ENCODE measurements at places on chromosomes 11 and 22. TPM values are rescaled to one million over a fixed set of nuclear protein-coding genes. Genes with fewer than 3 reads are reported as not detected.

CD3G gene
- 139 TPM for total RNA-seq

KBTBD3 gene
- total RNA-seq: 8.9 TPM

KDM4E gene
- total RNA-seq: not detected

MPZL3 gene
- total RNA-seq: 49.7 TPM

CNGA4 gene
- not detected for total RNA-seq

METTL15 gene
- 17.4 TPM for total RNA-seq

DUSP8 gene
- total RNA-seq: 1.8 TPM

CABP7 gene
- 0.05 TPM for total RNA-seq

SYCE3 gene
- total RNA-seq: 0.62 TPM

MS4A15 gene
- not detected for total RNA-seq

GRCh38 chr11:81825346-81825745, 908.3 kb downstream of the FAM181B start:
- no peak for DNase-seq

DNA sequence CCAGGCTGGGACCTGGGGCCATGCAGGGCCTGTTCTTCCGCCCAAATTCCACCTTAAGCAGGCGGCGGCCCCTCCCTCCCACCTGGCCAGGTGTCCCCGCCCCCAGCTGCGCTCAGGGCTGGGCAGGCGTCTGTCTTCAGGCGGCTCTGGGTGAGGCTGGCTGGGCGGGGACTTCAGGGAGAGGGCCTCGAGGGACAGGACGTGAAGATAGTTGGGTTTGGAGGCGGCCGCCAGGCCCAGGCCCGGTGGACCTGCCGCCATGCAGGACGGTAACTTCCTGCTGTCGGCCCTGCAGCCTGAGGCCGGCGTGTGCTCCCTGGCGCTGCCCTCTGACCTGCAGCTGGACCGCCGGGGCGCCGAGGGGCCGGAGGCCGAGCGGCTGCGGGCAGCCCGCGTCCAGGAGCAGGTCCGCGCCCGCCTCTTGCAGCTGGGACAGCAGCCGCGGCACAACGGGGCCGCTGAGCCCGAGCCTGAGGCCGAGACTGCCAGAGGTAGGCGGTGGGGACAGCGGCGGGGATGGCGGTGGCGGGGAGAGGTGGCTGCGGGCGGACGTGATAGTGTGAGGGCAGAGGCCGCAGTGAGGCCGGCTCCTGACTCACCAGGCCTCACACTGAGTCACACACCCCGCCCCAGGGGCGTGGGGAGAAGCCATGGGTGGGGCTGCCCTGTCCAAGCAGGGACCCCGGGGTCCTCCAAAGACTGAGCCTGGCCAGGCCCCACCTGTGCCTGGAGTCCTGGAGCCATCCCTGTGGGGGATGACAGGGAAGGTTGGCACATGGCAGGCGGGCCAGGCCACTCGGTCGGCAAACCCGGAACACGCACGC, at the start of gene PKP3:
PKP3 (plus strand) TSS at position 176 of the 824 bp plus-strand sequence; CDS start at position 260, 84 bp downstream.
- no peak for DNase-seq

- peak; percentile 58 for DNase-seq
These were observed 504 bp downstream of the CFL1 start for GRCh38 chr11:65857500-65857852.

DNA sequence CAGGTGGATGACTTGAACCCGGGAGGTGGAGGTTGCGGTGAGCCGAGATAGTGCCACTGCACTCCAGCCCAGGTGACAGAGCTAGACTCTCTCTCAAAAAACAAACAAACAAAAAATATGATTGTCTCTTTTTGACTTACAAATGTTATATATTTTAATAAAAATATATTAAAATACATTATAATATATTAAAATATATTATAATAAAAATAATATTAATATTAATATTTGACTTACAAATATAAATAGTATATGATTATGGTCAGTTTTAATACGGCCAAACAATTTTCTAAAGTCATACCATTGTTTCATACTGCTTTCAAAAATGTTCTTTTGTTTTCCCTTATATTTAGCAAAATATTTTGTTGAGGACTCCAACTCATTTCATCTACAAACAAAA, 27.2 kb upstream of the DDX6 start:
- no peak for DNase-seq

DNA sequence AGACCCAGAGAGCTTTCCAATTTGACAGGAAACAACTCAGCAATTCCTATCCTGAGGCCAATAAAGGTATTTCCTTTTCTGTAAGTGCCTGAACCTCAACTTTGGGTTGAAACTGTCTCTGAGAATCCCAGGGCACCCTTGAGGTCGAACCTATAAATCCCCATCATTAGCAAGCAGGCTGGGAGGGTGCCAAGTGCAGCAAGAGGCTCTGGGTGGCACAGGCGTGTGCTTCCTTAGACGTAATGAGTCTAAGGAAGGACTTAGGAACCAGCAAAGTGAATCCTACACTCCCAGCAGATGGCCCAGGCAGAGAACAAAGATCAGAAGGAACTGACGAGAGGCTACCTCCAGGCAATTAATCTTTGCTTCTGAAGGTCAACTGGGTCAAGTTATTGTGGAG, 234.3 kb upstream of the NARS2 start:
- DNase-seq: no peak

DNA sequence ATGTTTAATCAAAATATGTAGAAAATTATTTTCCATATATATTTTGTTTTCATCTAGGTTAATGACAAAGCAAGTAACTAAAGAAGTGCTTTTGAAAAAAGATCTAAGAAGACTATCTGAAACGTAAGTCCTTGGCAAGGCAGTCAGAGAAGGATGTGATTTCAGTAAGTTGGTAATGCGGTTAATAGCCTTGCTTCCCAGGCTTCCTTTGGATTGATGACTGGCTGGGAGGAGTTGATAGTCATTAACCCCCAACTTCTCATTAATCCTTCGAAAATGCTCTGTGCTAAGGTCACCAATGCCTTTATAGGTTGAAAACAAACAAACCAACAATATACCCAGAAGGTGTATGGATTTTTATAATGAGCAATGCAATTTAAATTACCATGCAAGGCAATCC, 1326.5 kb downstream of the LRRC4C start:
- DNase-seq: no peak

- peak; percentile 29 for DNase-seq
These were observed 365.7 kb upstream of the CADM1 start for GRCh38 chr11:115869780-115870431.

DNA sequence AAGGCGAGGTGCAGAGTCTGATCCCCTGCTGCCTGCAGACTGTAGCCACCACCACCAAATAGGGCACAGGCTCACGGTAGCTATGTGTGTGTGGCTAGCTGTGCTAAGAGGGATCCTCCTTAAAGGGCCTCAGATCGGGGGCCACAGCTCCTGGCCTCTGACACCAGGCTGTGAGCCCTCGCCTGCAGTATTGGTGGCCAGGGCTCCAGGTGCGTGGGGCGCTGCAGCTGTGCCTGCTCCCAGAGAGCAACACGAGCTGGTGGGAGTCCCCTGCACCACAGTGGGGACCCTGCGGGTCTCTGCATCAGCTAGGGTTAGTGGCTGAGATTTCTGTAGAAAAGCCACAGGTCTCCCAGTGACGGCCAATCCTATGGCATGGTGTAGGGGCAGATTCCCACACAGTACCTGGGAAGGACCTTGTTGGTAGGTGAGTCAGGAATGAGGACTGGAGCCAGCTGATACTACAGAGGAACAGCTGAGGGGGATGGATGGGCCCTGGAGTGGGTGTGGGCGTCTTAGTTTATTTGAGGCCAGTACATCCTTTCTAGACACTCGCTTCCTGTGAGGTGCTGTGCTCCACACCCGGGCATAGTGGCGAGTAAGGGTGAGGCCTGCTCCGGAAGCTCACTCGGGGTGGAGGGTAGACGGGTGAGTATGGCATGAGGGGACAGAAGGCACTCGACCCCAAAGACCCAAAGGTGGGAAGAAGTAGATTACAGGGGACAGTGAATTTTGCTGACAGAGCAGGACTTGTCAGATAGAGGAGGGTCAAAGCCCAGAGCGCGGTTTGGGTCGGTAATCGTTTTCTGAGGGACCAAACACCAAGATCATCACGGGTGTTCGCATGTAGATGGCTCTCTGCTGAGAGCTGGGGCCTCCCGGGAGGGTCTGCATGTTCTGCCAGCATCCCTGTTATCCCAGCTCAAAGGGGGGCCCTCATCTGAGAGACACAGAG, 212.5 kb downstream of the TBC1D22A start:
- no peak for DNase-seq

GRCh38 chr11:128465946-128466705, 121.2 kb downstream of the ETS1 start:
- DNase-seq: peak; percentile 8

- no peak for DNase-seq
These were observed 11.5 kb downstream of the CCDC117 start for GRCh38 chr22:28783786-28784671.

DNA sequence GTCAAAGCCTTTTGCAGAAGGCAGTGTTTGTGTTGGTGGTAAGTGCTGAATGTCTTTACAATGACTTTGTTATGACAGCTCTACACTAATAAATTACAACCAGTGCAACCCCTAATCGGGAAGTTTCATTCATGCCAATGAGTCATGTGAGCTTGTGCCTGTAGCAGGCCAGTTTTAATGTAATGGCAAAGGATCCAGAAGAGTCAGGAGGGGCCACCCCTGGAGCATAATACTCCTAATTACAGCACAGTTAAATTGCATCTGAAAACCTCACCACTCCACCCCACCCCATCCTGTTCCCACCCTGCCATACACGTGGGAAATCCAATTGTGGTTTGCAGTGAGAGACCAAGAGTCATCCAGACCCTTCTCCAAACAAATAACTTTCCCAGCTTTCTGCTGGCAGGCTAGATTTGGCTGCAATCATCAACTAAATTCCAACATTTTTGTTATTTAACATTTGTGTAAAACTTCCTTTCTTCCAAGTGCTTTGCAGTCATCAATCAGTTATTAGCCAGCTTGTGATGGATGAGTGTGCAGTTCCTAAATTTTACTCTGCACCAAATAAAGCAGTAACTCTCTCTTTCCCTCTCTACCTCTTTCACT, 277.3 kb upstream of the FAT3 start:
- no peak for DNase-seq

DNA sequence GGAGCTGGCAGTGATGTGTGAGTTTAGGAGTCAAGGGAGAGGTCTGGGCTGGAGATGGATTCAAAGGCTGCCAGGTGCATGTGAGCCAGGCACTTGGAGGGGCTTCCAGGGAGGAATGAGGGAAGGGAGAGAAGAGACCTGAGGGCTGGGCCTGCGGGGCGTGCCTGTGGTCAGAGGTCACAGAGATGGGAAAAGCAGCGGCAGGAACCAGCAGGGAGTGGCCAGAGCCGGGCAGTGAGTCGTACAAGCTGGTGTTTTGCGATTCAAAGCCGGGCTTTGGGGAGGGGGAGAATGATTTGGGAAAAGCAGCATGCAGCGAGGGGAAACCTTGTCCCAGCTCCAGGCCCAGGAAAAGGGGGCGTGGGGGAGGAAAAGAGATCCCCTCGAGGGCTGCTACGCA, 96.9 kb upstream of the RTL6 start:
- no peak for DNase-seq

- no peak for DNase-seq
These were observed 3.0 kb upstream of the SCUBE2 start for GRCh38 chr11:9094420-9094819.

DNA sequence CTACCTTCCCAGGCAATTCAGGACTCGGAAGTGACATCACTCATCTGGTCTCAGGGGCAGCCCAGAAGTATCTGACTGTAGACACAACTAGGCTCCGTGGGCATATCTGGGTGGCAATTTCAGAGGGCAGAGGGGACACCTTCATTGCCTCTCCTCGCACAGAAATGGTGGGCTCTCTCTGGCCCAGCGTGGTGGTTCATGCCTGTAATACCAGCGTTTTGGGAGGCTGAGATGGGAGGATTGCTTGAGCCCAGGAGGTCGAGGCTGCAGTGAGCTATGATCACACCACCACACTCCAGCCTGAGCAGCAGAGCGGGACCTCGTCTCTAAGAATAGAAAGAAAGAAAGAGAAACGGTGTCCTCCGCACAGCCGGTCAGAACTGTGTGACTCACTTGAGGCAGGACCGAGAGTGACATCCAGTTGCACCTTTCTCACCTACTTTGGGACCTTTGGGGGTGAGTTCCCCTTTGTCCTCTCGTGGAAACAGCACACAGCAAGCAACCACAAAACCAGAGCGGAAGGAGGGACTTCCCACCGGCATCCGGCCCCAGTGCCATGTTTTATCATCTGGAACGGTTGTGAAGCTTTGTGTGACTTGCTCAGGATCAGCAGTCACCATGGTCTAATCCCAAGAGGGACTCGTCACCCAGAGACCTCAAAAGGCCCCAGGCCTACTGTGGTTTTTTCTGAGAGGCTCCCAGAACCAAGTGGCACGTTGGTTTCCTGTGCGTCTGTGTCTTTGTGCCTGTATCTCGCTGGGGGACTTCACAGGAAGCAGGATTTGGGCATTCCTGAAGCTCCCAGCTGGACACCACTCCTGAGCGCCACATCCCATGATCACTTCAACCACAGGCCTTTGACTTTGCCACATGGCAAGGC, 38.4 kb upstream of the EMID1 start:
- peak; percentile 58 for DNase-seq

- DNase-seq: no peak
These were observed 152.1 kb downstream of the SOX6 start for GRCh38 chr11:16204261-16204660.

- DNase-seq: no peak
These were observed 21.2 kb upstream of the ISX start for GRCh38 chr22:35044607-35045390.

GRCh38 chr11:110317516-110317932, 21.1 kb upstream of the RDX start:
- no peak for DNase-seq

DNA sequence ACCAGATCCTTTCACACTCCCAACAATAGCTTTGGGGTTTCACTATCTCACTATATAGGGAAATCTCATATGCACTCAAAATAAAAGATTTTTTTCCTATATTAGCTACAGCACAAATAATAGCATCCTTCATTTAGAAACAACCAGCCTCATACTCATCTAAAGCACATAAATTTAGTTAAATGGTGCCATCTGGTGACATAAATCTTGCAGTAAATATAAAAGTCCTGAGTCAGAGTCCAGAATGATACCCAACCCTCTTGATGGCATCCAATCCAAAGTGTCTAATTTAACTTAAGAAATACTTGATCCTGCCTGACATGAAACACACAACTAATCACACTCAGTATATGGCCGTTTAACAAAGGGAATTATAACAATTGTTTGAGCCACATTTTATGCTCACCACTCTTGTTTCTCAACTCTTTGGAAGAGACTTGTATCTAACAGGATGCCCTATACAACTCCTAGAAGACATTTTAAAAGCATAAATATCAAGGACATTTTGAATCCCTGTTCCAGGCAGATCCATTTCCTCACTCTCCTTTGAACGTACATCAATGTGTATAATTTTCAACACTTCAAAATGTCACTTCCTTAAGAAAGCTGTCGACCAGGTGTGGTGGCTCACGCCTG, 36.2 kb downstream of the DLG2 start:
- no peak for DNase-seq

DNA sequence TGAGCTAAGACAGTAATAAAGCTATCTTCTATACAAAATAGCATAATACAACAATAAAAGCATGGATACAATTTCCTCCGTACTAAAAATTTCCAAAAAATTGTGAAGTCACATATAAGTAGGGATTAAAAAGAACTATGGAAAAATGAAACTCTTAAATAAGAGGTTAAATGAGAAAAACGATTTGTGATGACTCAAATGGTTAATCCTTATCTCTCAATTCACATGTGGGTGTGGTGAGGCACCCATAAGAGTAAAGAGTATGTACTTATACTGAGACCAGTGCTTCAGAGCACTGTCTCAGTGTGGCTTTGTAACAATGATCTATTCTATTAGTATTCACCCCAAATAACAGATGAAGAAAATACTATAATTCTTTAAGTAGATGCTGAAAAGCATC, 25.0 kb upstream of the CCDC34 start:
- no peak for DNase-seq

GRCh38 chr22:42794551-42795510, 62.2 kb downstream of the ARFGAP3 start:
- DNase-seq: no peak

Measured in activated T-helper 2 cell treated with anti-CD3 and anti-CD28 coated beads, Interferon-gamma antibody, Interleukin-2, Interleukin-4, amounts not matched to agents 10 μg/mL and 5 μg/mL and 100 μg/mL, durations not matched to agents 14 hours and 24 hours and 36 hours (primary cell).